Stimulated activated naive B cell treated with anti-CD40 and anti-IgM and Interleukin-4, amounts not matched to agents 10 μg/mL and 1 μg/mL and 100 μg/mL, for 72 hours (primary cell): ENCODE measurements at places on chromosomes 2 and 18.

DNA sequence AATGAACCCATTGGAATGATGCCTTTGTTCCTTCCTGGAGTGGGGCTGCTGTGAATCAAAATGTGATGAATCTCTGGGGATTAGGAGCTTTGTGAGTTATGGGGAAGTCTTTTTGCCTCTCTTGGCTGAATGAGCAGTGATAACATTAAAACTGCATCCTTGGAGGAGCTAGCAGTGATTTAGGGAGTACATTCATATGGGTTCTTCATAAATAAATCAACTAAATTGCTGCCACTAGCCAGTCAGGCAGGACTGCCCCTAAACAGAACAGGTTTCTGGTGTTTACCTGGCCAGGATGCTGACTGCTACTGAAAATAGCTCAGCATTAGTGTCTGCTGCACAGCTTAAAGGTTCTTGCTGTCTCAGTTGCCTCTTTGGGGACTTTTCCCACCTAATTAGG, 244.5 kb upstream of the MEX3C start:
- no peak for DNase-seq

- DNase-seq: no peak
Measured at GRCh38 chr18:76518123-76518859, 23.2 kb upstream of the ZNF516 start.

DNA sequence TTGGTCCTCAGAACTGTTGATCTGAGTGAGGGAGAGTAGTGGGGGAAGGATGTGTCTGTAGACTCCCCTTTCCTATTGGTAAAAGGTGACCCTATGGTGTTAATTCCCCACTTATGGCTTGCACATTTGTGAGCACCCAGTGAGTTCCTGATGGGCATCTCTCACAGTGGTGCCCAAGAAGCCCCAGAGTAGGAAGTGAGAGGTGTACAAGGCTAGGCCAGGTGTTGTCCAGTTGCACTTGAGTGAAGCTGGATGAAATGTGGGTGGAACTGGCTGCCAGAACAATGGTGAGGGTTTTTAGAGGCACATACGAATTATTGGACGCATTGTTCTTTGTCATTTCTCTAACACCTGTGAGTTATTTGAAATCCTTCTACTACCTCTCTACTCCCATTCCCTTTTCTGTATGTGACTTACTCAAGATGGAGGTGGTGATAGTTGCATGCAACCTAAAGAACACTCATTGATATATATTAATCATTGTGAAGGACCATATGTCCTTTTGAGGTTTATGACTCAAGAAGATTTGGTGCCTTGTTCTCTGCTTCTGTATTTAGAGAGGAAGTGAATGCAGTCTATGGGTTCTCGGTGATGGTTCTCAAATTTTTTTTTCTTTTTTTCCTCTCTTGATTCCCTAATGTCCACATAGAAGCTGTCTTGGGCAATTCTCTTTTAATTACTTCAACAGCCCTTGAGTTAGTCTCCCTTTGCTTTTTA, 162.7 kb downstream of the FSHR start:
- no peak for DNase-seq

DNA sequence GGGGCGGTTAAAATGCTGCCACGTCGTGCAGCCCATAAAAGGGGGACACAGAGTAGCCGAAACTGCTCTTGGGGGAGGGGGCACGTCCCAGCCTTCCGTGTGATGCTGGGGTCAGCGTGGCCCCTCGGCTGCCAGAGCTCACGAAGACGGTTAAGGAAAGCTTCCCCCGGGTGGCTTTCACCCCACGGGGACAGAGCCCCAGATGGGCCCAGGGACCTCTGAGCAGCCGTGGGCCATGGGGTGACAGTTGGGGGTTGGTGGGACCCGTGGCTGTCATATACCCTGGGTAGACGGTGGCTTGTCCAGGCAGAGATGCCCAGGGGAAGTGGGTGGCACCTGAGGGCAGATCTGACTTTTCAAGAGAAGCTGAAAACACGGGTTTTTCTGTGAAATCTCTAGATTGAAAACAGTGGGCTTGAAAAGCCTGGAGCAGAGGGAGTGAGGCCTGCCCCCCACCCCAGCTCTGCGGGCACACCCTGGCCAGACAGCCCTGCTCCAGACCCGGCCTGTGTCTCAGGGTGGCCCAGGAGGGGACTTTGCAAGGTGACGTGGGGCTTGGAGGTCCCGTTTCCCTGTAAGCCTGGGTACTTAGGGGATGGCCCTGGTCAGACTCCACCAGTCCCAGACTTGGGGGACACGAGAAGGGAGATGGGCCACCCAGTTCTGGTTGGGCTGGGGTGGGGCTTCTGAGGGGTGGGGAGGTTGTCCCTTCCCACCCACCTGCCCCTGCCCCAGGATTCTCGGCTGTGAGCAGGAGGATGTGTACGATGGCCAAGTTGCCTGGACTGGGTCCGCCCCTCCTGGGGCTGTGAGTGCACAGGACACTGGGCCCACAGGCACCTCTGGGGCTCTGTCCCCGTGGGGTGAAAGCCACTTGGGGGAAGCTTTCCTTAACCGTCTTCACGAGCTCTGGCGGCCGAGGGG, 652 bp downstream of the NEU4 start:
- no peak for DNase-seq

DNA sequence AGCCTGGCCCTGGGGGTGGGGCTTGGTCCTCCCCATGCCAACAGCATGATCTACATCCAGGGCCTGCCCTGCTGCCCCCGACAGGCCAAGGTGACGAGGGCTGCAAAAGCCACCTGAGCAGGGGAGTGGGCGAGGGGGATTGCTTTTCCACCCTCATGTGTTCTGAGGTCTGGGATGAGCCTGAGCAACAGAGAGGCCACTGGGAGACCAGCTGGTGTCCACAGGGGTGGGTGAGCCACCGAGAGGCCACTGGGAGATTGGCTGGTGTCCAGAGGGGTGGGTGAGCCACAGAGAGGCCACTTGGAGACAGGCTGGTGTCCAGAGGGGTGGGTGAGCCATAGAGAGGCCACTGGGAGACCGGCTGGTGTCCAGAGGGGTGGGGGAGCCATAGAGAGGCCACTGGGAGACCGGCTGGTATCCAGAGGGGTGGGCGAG, 147.4 kb upstream of the GPC1 start:
- DNase-seq: no peak

DNA sequence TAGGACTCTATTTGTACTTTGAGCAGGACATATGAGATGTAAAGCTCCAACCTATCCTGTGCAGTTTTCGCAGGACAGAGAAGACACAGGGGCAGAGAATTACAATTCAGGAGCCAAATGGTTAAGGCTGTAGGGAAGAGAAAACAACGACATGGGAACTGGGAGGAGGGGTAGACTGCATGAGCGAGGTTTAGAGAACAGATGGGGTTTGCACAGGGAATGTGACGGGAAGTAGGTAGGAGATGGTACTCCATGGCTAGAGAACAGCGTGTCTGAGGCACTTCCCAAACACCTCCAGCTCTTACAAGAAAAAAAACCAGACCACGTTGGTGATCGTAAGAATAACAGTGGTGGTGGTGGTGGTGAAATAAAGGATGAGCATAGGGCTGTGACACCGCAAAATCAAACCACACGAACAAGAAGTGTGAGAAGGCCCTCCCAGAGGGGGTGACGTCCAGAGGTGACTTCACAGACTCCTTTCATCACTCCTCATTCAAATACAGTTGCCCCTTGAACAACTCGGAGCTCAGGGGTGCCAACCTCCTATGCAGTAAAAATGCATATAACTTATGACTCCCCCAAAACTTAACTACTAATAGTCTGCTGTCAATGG, 92.7 kb downstream of the FARSB start:
- DNase-seq: no peak

DNA sequence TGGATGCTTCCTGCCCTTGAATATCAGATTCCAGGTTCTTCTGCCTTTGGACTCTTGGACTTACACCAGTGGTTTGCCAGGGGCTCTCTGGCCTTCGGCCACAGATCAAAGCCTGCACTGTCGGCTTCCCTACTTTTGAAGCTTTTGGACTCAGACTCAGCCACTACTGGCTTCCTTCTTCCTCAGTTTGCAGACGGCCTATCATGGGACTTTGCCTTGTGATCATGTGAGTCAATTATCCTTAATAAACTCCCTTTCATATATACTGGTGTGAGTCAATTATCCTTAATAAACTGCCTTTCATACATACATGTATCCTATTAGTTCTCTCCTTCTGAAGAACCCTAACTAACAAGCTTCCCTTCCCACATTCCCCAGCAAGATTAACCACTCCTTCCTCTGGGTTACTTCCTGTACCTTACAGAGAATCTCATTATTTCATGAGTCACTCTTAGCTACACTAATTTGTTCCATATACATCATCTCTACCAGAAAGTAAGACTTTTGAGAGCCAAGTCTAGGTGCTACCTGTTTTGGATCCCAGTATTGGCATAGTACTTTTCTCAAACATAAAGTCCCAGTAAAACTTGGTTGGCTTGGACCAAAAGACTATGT, 31.3 kb upstream of the LRATD1 start:
- DNase-seq: no peak

DNA sequence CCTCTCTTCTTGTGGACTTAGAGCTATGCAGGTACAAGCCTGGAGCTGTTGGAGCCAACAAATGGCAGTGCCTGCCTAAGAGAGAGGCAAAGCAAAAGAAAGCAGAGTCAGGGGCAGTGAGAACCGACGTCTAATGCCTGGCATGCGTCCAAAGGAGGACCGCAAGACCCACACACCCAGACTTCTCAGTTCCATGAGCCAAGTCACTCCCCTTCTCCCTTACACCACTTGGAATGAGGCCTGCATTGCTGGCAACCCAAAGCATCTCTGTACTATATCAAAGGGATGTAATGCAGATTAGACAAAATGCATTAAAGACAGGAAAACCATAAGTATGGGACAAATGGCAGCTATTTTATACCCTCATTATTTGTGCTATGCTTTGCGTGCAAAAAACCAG, 49.9 kb upstream of the RNU4ATAC start:
- DNase-seq: no peak

DNA sequence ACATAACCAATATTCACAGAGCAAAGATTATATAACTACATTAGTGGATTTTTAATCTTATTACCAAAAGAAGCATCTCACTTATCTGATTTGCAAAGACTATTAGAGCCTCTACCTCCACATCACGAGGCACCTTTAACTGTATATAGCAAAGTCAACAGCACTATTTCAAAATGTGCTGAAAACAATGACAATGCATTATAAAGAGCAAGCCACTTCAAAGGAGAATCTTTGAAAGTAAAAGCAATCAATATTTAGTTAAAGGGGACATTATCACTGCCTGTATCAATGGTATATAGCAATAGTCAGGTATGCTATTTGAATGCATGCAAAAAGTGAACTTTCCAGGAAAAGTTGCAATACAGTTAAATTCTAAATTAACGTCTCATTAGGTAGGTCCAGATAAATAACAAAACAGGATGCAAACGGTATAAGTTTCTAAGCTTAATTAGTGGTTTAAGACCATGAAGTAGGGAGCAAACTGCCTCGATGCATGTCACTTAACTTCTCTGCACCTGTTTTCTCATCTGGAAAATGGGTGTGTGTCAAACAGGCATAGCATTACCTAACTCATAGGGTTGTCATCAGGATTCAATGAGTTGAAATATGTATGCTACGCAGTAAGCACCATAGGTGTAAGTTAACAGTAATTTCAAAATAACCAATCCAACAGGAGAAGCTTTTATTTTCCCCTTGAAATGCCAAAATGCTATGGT, 31.6 kb downstream of the ATL2 start:
- DNase-seq: no peak

DNA sequence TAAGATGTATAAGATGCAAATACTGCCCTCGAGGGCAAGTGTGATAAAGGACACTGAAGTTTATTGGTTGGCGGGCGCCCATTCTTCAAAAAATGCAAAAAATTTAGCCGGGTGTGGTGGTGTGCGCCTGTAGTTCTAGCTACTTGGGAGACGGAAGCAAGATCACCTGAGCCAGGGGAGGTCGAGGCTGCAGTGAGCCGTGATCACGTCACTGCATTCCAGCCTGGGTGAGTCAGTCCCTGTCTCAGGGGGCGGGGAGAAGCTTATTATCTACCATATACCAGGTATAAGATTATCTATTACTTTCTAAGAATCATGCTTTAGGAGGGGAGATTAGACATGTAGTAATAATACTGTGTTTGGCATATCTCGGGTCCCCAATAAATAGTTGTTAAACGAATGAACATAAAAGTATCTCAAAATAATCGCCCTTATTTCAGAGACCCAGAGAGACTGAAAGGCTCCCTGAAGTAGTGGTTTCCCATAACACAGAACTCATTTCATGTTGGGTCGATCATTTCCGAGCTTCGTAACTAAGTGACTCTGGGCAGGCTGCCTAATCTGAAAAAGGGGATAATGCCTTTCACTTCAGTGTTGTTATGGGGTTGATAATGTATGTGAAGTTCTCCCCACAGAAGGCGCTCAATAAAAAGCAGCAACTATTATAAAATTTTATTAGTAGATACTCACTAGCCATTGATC, 1.2 kb upstream of the SELENOI start:
- no peak for DNase-seq

DNA sequence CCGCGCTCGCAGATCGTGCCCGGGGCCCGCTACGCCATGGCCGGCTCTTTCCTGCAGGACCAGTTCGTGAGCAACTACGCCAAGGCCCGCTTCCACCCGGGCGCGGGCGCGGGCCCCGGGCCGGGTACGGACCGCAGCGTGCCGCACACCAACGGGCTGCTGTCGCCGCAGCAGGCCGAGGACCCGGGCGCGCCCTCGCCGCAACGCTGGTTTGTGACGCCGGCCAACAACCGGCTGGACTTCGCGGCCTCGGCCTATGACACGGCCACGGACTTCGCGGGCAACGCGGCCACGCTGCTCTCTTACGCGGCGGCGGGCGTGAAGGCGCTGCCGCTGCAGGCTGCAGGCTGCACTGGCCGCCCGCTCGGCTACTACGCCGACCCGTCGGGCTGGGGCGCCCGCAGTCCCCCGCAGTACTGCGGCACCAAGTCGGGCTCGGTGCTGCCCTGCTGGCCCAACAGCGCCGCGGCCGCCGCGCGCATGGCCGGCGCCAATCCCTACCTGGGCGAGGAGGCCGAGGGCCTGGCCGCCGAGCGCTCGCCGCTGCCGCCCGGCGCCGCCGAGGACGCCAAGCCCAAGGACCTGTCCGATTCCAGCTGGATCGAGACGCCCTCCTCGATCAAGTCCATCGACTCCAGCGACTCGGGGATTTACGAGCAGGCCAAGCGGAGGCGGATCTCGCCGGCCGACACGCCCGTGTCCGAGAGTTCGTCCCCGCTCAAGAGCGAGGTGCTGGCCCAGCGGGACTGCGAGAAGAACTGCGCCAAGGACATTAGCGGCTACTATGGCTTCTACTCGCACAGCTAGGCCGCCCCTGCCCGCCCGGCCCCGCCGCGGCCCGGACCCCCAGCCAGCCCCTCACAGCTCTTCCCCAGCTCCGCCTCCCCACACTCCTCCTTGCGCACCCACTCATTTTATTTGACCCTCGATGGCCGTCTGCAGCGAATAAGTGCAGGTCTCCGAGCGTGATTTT, 7.6 kb downstream of the TBR1 start:
- DNase-seq: no peak

GRCh38 chr18:31426021-31426420, 21.5 kb upstream of the DSG3 start:
- no peak for DNase-seq

- no peak for DNase-seq
Measured at GRCh38 chr18:64037812-64038414, 68.0 kb downstream of the SERPINB8 start.

- no peak for DNase-seq
Measured at GRCh38 chr18:9608728-9609127, 5.6 kb downstream of the PPP4R1 start.

GRCh38 chr2:192960945-192961344, 766.2 kb upstream of the TMEFF2 start:
- DNase-seq: no peak
